Omental fat pad (tissue), 4 donors: ENCODE measurements at places on chromosomes 1 and 21. TPM values are rescaled to one million over a fixed set of nuclear protein-coding genes. Genes with fewer than 3 reads are reported as not detected.

APCS gene
- total RNA-seq: not detected

SPRR2E gene
- total RNA-seq: not detected

MPL gene
- total RNA-seq: not detected

FAM72C gene
- not detected for total RNA-seq

ABCB10 gene
- 14.8 TPM for total RNA-seq

ORC1 gene
- 0.74 TPM for total RNA-seq

CFHR5 gene
- total RNA-seq: not detected
